ENCODE measurements at places on chromosomes 1 and 21.
A peak's percentile ranks its signal among the peaks of the same experiment; 100 is the strongest.

GRCh38 chr1:67747671-67748546, 62.9 kb downstream of the GADD45A start:
- DNase-seq = no peak

DNA sequence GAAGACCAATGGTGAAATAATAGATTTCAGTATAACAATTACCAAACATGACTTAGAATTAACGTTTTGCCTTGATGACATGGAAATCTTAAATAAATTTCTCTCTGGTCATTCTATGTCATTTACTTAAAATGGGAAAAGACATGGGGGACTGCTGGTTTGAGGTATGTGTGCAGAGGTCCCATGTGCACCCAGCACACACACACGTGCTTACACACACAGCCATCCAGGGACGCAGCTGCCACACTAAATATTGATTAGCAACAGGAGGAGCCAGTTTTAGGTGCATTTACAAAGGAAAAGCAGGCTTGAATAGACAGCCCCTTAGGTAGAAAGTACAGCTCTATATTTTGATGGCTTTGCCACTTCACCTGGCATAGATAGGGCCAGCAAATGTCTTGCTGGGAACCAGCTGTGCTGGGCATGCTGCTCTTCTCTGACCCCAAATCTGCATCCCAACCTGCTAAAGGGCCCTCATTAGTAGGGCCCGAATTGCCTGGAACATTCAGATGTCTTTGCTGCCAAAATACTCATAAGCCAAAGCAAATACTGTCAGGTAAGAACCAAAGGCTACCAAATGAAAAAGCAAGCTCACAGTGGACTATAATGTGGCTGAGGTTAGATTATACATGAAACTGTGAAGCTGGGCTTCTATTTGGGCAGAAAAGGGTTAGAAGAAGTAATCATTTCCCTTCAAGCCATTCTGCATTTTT, 399.9 kb downstream of the HHAT start:
- no peak for DNase-seq

DNA sequence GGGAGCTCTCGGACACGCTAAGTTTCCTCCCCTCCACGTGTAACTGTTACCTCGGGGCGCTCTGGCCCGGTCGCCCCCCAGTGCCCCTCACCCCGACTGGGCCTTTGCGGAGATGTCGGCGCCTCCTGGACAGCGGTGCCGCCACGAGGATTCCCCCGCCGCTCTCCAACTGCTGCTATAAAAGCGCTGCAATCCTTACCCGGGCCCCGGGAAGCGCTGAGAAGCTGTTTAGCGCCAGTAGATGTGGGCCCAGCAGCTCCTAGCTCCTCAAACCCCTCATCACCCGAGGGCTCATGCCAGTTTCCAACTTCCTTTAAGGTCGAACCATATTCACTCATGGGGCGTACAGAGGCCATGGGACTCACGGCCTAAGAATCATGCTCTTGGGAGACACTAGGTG, 361 bp upstream of the LMX1A start:
- DNase-seq = no peak

DNA sequence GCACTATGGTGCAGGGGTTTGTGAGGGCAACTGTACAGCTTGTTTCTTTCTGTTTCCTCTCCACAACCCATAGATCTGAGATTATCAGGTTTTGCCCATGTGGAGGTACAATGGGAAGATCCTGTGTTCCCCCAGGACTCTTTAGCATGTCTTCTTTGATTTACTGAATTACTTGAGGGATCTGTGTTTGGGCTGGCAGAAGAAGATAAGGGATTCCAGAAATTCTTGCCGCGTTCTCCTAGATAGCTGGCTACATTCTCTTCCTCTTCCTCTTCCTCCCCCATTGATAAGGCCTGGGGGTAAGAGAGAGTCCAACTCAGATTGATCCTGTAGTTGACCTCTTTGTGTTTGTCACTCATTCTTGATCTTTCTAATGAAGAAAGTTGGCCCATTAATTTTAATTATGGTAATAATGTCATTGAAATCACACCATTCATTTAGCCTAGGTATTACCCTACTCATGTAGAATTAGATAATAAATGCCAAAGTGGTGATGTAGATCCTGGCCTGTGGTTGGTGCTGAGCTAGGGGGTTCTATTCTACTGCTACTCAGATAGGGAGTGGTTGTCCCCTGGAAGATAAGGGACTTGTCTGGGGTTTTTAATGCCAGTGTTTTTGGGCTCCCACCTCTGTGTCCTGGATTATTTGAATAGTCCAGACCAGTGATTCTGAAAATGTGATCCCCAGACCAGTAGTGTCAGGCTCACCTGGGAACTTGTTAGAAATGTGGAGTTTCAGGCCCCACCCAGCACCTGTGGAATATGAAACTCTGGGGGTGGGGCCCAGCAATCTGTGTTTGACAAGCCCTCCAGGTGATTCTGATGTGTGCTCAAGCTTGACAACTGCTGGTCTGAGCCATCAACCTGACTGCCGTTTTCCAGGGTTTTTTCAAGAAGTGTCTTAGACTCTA, 122.2 kb downstream of the NOS1AP start:
- no peak for DNase-seq

DNA sequence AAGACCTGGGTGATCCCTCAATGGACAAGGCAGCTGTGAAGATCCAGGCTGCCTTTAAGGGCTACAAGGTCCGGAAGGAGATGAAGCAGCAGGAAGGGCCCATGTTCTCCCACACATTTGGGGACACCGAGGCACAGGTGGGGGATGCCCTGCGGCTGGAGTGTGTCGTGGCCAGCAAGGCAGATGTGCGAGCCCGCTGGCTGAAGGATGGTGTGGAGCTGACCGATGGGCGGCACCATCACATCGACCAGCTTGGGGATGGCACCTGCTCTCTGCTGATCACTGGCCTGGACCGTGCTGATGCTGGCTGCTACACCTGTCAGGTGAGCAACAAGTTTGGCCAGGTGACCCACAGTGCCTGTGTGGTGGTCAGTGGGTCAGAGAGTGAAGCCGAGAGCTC, 85.2 kb downstream of the TRIM11 start:
- DNase-seq = no peak

DNA sequence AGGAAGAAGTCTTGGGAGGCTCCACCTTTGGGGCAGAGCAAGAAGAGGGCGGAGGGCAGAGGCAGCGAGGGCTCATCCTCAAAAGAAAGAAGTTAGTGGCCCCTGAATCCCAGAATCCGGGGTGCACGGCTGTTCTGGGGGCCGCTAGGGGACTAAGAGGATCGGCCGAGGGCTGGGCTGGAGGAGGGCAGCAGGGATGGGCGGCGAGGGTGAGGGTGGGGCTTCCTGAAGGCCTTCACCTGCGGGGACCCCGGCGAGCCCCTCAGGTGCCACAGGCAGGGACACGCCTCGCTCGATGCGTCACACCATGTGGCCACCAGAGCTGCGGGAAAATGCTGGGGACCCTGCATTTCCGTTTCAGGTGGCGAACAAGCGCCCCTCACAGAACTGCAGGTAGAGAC, 23.9 kb downstream of the COL6A1 start:
- DNase-seq = no peak

GRCh38 chr1:13941315-13941714, 241.3 kb downstream of the PRDM2 start:
- DNase-seq = no peak

- no peak for DNase-seq
Measured at GRCh38 chr21:33945652-33946270, 30.2 kb upstream of the ATP5PO start.

- no peak for DNase-seq
Measured at GRCh38 chr1:110340207-110340468, 961 bp downstream of the RBM15 start.

- no peak for DNase-seq
Measured at GRCh38 chr1:68197461-68197860, 34.9 kb downstream of the WLS start.

DNA sequence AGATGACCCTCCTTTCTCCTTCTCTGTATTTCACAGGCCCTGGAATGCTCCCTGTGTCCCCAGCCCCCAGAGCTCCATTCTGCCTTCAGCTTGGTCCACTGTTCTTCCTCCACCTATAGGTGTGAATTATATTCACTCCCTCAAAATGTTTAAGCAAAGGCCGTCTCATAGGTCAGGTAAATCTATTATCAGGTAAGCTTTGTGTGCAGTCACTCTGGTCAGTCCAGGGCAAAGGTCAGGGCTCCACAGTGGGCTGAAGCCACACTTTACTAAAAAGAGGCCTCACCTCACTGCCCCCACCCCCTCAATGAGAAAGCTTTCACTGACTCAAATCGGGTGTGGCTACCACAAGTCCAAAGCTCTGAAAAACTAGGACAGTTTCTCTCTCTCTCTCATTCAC, 65.9 kb downstream of the DNTTIP2 start:
- no peak for DNase-seq

- DNase-seq = no peak
Measured at GRCh38 chr1:67752306-67752705, 67.3 kb downstream of the GADD45A start.

- DNase-seq = no peak
Measured at GRCh38 chr1:41619511-41620364, 135.3 kb upstream of the EDN2 start.

- no peak for DNase-seq
Measured at GRCh38 chr1:166479052-166479631, 312.3 kb upstream of the FAM78B start.

GRCh38 chr1:117645343-117645742, 39.5 kb downstream of the TENT5C start:
- no peak for DNase-seq

DNA sequence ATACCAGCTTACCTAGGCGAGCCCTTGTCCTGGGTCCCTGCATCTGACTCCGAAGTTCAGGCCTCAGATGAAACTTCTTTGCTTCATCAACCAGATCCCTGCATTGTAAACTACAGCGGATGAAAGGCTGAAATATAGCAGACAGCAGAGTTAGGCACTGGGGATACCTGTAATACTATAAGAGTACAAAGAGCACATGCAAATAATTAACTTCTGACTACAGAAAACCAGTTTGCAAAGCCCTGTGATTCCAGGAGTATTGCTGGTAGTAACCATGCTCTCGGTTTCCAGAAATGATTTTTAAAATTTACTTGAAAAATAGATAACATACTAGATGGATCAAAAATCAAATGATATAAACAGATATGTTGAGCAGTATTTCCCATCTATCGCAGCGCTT, 18.0 kb downstream of the KLHL12 start:
- no peak for DNase-seq

GRCh38 chr1:234313171-234313570, 60.1 kb upstream of the COA6 start:
- DNase-seq = no peak

- no peak for DNase-seq
Measured at GRCh38 chr1:212691561-212692071, 8.0 kb downstream of the BATF3 start.

GRCh38 chr1:41371630-41372599, 10.7 kb downstream of the FOXO6 start:
- peak; percentile 69 for DNase-seq

- no peak for DNase-seq
Measured at GRCh38 chr1:70633004-70633403, 221.9 kb downstream of the CTH start.

DNA sequence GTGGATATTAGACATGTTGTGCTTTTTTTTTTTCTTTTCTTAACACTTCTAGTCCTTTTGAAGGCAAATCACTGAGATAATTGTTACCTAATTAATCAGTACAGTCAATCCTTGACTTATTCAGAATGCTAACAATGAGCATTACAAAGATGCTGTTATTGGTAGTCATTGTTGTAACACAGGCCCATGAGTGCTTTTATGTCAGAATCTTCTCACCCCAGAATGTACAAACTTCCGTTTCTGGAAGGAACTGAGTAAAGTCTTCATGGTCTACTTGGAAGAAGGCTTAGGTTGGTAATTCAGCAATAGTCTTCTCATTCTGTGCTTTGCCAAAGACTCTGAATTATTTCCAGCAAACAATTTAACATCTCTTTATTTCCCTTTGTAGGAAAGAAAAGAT, 3.1 kb downstream of the KCNK1 start:
- no peak for DNase-seq

DNA sequence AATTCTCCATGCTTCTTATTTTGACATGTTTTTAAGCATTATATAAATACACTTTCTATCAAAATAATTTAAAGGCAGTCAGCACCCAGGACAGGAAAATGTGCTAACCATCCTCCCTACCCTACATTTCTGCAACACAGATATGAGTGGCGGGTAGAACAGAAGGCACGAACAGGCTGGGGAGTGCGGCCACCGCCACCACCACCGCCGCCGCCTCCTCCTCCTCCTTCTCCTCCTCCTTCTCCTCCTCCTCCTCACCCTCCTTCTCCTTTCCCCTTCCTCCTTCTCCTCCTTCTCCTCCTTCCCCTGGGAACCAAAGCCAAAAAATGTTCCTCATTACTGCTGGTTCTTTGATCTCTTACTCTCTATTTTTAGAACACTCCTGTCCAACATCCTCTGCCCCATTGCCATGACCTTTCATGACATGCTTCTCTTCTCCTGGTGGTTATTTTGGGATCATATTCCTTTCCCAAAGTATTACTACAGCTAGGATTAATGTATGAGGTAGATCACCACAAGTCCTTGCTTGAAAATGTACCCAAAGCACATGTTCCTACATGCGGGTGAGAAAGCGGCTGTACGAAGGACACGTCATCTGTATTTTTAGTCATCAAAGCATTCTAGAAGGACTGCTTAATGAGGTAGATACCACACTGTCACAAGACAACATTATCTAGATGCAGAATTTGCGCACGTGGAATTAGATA, 24.5 kb upstream of the CCN1 start:
- no peak for DNase-seq

Measured in C1 segment of cervical spinal cord (tissue), 14 donors.